Activated CD4-positive, alpha-beta T cell treated with anti-CD3 and anti-CD28 coated beads, Interleukin-2, amount 50 U/mL, for 1 hour (primary cell): ENCODE measurements at places on chromosomes 3 and 15.

DNA sequence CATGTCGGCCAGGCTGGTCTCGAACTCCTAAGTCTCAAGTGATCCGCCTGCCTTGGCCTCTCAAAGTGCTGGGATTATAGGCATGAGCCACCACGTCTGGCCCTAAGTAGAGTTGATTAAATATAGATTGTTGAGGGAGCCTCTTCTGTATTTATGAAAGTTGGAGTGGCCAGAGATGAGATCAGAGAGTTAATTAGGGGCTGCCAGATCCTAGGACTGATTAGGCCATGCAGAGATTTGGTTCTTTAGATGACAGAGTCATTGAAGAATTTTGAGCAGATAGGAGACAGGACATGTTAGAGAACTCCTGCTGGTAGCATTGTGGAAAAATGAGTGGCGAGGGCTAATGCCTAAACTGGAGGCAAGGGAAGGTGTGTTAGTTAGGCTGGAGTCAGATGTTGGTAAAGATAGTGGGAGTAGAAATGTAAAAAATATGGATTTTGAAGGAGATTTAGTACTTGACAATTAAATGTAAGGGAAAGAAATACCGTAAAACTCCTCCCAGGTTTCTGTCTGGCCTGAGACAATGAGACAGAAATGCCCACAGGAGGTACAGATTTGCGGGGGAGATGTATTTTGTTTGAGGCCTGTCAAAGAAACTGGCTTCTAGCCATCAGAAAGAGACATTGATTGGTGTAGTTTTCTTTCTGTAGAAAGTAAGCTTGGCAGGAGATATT lies 23.4 kb downstream of the SACM1L start:
- DNase-seq, result no peak

GRCh38 chr3:70979983-70980645 lies 603.4 kb downstream of the FOXP1 start:
- DNase-seq, result no peak

- no peak for DNase-seq
These were observed 150.7 kb downstream of the NLGN1 start for GRCh38 chr3:173548261-173548660.

DNA sequence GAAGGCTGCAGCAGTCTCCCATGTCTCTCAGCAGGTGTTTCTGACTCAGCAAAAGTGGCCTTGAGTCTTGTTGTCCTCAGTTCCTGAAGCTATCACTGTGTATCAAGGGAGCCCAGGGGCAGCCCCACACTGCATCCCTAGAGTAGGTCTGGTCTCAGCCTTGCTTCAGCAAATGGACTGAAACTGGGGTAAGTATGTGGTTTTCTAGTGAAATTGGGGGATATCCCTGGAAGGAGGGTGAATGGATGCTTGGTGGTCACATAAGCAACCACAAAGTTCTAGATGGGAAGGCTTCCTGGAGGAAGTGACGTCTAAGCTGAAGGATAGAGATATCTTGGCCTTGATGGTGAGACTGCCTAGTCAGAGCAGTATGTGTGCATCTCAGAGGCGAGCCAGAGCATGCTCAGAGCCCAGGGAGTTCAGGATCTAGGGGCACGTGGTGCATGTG lies 38.4 kb downstream of the TMEM158 start:
- no peak for DNase-seq

DNA sequence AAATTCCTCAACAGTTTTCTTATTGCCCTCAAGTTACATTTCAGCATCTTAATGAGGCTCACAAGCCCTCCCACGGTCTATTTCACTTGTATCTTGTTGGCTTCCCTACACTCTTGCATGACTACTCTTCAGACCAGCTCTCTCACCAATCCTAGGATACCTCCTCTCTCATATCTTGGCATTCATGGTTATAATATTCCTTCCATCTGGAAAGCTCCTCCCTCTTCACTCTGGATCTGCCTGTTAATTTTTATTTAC lies 8.5 kb upstream of the CCDC80 start:
- DNase-seq, result no peak

- DNase-seq, result no peak
These were observed 1.7 kb upstream of the IP6K1 start for GRCh38 chr3:49788056-49788455.

- DNase-seq, result no peak
These were observed 4.0 kb downstream of the SPSB4 start for GRCh38 chr3:141055136-141055535.

GRCh38 chr3:68958932-68959331 lies 26.6 kb upstream of the TAFA4 start:
- DNase-seq, result no peak
